ENCODE measurements at places on chromosomes 3 and 15.

DNA sequence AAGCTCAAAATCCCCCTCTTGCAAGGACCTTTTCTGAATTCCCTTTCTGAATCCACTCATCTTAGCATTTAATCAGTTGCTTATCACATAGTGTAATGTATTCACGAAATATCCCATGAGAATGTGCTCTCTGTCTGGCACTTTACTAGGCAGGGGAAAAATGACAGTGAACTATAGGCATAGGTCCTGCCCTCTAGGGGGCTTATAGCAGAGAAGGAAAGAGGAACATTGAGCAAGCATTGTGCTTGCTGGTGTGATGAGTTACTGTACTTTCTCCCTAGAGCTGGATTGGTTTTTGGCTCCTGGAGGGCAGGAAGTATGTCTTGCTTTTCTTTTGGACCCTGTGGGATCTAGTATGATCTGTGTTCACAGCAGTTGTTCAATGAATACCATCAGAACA lies 26.5 kb downstream of the DUOX2 start:
- no peak for DNase-seq

DNA sequence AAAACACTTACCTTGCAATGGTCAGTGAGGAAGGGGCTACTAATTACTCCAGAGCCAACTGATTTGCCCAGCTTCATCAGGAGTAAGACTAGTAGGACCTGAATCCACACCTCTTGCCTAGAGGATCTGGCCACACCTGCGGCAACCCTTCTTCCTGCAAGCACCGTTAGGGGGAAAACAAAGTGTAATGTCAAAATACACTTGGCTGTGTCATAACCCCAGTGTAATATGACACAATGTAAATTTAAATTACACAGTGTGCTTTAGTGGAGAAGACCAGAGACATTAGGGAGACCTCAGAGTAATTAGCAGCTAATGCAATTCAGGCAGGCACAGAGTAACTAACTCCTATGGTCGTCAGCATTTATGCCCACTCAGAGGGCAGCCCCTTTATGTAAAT lies 308.5 kb upstream of the ARRDC4 start:
- DNase-seq: no peak

- DNase-seq: no peak
Observed at GRCh38 chr3:173395412-173396181, 1.9 kb upstream of the NLGN1 start.

DNA sequence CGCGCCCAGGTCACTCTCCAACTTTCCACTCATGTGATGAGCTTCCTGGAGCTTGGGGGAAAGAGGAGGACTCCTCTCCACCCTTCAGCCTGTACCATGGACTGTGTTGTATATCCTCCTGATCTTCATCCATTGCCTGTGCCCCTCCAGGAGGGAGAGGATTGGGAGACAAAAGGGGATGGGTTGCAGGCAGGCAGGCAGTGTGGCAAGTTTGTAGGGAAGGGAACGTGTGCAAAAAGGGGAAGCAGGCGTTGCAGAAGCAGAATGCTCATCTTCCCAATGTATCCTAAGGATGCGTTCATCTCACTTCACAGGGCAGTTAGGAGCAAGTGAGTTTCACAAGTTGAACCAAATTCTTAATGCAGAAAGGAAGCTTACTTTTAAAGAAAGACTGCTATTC lies 28.1 kb upstream of the GHSR start:
- DNase-seq: no peak

- no peak for DNase-seq
Observed at GRCh38 chr3:27571345-27571744, 87.2 kb upstream of the SLC4A7 start.

DNA sequence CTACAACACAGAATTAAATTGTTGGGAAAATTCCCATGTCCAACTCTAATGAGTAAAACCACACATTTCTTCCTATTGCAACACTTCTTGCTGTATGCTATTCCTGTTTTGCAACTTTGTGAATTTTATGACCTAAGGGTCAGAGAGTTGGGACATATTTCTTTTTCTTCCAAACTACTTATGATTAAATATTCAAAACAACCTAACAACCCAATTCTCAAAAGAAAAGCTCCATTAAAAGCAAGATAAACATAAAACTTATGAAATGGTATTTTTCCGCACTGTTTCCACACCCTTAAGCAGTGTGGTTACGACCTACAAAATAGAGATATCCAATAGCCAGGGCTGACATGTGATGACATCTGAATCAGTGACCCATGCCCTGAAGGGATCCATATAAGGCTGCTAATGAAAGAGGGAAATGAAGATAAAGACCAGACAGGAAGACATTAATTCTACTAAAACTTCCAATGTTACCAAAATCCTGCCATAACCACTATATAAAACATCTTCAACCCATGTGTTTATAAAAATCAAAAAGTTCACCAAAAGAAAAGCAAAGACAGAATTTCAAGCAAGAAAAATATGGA lies 45.6 kb downstream of the DMXL2 start:
- DNase-seq: no peak

DNA sequence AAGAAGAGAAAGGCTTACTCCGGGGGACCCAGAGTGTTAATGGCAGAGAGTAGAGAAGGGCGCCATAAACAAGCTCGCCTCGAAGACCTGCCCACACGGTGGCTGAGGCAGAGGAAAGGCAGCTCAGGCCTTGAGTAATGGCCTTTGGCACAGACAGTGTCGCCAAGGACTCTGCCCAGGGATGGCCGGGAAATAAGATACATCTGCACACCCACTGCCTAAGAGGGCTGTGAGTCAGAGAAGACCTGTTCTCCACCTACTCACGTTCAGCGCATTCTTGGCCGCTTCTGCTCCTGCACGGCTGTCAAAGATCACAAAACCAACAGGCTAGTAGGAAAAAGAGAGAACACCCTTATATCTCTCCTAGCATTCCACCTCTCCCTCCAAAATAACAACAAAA lies 26.2 kb downstream of the RBPMS2 start:
- DNase-seq: no peak

DNA sequence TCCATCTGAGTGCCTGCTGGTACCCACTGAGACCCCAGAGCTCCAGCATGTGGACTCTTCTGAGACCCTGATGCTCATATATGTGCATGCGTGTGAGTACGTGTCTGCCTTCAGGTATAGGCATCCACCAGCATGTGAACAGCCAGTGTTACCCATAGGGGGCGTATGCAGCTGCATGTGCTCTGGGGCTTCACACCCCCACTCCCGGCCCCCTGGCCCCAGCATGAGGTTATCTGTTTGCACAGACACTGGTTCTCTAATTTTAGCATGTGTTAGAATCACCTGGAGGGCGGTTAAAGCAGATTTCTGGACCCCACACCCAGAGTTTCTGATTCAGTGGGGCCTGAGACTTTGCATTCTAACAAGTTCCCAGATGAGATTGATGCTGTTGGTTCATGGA lies 824 bp upstream of the CILP start:
- DNase-seq: peak; percentile 18

- no peak for DNase-seq
Observed at GRCh38 chr15:47791161-47791560, 73.9 kb downstream of the SEMA6D start.

- DNase-seq: no peak
Observed at GRCh38 chr3:65830948-65831732, 207.6 kb downstream of the MAGI1 start.

DNA sequence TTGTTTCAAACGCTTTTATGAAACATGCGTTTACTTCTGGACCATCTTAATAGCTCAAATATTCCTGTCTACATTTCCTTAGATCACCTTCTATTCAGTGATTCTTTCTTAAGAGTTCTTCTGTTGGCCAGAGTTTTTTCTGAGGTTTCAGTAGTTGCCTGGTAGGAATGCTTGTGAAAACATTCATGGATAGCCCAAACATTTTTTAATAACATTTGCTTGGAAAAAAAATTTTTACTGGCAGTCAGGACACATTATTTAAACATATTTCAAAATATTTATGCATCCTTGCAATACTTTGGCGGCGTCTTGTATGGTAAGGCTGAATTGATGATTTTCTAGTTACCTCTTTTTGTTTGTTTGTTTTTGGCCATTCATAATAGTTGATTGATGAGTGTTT lies 47.4 kb upstream of the ZBTB20 start:
- no peak for DNase-seq

- peak; percentile 33 for DNase-seq
Observed at GRCh38 chr3:72375237-72376076, 472.8 kb downstream of the SHQ1 start.

DNA sequence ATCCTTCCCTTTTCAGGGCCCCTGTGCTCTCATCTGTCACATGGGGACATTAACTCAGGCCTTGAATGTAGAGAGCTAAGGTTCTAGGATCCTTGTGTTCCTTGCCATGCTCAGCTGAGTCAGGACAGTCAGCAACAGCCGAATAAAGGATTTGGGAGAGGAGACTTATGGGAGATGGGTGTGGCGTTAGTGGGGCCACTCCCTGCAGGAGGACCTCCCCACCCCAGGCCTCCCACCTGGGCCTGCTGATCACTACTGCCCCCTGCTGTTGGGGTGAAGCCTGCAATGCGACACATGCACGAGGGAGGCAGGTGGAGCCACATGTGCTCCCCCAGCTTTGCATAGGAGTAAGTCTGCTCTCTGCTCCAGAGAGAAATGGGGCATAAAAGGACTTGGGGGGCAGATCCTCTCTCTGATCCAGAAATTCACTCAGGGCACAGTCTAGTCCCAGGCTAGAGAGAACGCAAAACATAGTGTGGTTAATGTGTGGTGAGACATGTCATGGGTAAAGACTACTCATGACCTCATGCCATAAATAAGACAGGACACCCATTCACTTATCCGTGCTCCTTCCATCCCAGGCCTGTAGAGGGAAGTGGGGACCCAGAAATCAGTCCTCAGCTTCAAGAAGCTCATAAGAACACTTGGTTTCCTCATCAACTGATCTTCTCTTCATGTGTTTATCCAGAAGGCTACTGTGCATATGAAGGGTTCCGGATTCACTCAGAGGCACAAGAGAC lies 19.4 kb downstream of the RBP1 start:
- no peak for DNase-seq

DNA sequence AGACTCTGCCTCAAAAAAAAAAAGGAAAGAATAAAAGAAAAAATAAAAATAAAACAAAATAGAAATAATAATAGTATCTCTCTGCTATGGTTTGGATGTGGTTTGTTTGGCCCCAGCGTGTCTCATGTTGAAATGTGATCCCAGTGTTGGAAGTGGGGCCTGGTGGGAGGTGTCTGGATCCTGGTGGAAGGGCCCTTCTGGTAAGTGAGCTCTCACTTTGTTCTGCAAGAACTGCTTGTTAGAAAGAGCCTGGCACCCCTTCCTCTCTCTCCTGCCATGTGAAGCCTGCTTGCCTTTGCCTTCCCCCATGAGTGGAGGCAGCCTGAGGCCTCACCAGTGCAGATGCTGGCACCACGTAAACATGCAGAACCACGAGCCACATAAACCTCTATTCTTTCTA lies 26.3 kb downstream of the TMEM44 start:
- DNase-seq: no peak

DNA sequence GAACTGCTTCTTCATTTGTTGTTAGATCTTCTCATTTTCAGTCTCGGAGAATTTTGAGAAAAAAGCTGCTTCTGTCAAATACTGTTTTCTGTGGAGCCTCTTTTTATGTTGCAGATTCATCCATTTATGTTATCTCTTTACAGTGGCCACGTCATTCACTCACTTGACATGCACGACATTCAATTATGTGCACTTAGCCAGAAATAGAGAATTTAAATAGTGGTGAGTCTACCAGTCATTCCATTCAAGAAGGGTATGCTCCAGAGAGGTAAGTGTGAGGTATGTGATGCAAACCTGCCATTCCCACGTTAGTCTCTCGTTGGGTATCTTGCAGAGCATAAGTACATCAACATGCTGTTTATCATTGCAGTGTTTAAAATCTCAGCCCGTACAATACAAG lies 9.8 kb downstream of the ARPP19 start:
- DNase-seq: no peak

- DNase-seq: no peak
Observed at GRCh38 chr15:98728082-98728810, 79.9 kb downstream of the IGF1R start.

GRCh38 chr3:21847005-21847404 lies 96.0 kb upstream of the ZNF385D start:
- DNase-seq: no peak

DNA sequence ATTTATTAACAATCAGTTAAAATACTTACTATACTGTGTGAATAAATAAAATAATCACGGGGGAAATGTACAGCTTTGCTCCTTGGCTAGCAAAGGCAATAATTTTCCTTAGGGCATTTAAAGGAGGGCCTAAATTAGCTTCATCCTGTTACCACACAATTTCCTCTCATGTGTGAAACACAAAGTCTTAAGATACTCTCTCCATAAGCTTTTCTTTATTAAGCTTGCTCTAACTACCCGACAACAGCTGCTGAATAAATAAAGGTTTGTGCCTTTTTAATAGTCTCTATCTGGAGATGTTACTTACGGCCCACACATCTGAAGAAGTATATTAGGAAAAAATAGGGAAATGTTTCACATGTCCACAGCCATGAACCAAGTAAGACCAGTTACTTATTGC lies 29.7 kb downstream of the ZNF106 start:
- DNase-seq: no peak

GRCh38 chr3:69051756-69052471 lies at the start of gene TMF1:
Gene TMF1, minus strand, starts transcription at chr3:69052333. Its CDS starts 247 bp downstream, at chr3:69052086.
- peak; percentile 97 for DNase-seq

- no peak for DNase-seq
Observed at GRCh38 chr3:184677344-184678316, 34.2 kb downstream of the MAGEF1 start.

GRCh38 chr3:176799675-176800074 lies 397.6 kb downstream of the TBL1XR1 start:
- no peak for DNase-seq

DNA sequence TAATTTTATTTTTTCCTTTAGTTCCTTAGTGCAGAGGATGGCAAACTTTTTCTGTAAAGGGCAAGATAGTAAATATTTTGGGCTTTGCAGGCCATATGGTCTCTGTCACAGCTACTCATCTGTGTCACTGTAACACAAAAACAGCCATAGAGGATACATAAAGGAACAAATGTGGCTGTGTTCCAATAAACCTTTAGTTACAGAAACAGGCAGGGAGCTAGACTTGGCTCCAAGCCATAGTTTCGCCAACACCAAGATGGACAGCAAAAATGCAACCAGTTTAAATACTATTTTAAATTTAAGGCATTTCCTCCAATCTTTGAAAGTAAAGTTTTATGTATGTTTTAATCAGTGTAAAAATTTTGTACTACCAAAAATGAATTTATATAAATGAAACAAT lies 753.4 kb downstream of the FHIT start:
- no peak for DNase-seq

DNA sequence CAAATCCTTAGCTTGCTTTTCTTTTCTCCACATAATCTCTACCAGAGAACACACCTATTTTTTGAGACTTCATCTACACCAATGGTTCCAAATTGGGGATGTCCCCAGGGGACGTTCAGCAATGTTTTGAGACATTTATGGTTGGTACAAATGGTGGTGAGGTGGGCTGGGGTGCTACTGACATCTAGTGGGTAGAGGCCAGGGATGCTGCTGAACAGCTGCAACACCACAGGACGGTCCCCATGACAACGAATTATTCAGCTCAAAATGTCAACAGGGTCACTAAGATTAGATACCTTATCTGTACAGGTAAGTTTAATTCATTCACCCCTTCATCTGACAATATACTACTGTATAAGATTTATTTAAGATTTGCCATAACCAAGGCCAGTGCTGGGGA lies 14.4 kb downstream of the GK5 start:
- no peak for DNase-seq
